ENCODE measurements at places on chromosomes 4 and X. TPM values are rescaled to one million over a fixed set of nuclear protein-coding genes. Genes with fewer than 3 reads are reported as not detected.

GAR1 gene
- total RNA-seq = 8.2 TPM

NUDT11 gene
- 5.5 TPM for total RNA-seq

PWWP3B gene
- total RNA-seq = 0.43 TPM

NUP62CL gene
- total RNA-seq = 4.1 TPM

DSPP gene
- not detected for total RNA-seq

HELT gene
- total RNA-seq = not detected

MSMO1 gene
- 381 TPM for total RNA-seq

SULT1E1 gene
- total RNA-seq = 3.8 TPM

NDST3 gene
- not detected for total RNA-seq

PCDH10 gene
- total RNA-seq = under 0.01 TPM

ADH1B gene
- not detected for total RNA-seq

DIPK2B gene
- total RNA-seq = not detected

GPM6B gene
- 0.36 TPM for total RNA-seq

GAB3 gene
- total RNA-seq = under 0.01 TPM

GPR173 gene
- total RNA-seq = 0.07 TPM

RIPPLY1 gene
- not detected for total RNA-seq

SRPK3 gene
- under 0.01 TPM for total RNA-seq

AR gene
- not detected for total RNA-seq

GABRQ gene
- under 0.01 TPM for total RNA-seq

PNCK gene
- 2.5 TPM for total RNA-seq

LRIT3 gene
- under 0.01 TPM for total RNA-seq

PLP2 gene
- total RNA-seq = 17.1 TPM

EDA gene
- 0.34 TPM for total RNA-seq

NPNT gene
- 19.7 TPM for total RNA-seq
